Fibroblast of skin of right quadriceps (primary cell): ENCODE measurements at places on chromosomes 4 and X.

DNA sequence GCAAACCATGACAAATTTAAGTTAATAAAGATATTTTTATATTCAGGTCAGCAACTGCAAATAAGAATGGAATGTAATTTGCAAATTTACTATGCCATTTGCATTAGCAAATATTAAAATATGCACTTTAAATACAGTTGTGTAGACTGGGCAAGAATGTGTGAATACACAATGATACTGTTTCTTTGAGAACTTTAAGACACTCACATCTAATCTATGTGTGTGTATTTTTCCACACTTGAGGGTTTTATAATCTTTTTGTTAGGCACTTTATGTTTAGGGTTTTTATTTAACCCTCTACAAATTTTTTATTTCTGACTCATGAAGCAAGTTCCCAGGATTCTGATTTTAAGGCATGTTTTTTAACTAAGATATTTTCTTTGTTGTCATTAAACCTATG is 23.9 kb upstream of the NDNF start:
- DNase-seq: peak; percentile 31

DNA sequence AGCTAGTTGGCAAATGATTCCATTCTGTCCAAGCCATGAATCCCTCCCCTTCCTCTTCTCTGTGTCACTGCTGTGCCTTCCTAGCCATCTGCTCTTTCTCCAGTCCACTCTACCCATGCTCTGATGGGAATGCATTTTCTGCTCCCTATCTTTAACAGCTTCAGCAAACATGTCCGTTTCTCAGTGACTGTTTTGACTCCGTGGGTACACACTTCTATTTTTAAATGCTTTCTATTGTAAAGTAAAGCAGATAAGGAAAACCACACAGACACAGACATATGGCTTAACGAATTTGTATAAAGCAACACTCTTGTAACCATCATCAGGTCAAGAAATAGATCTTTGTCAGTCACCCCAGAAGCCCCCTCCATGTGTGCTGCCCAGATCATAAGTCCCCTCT is 72.4 kb upstream of the KLHL13 start:
- no peak for DNase-seq

DNA sequence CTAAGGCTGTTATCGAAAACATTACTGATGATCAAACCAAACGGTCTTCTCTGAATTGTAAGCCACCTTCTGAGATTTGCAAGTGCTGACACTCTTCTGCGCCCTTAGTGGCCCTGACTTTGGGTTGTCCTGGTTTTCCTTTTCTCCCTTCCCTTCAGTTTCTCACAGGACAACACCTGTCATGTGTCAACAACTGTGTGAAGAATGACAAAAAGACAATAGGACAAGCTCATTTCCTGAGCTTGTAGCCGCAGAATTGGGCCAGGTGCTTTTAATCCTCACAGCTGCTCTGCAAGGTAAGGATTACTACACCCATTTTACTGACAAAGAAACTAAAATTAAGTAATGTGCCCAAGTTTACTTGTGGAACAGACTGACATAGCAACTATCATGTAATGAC is 44.9 kb upstream of the TXK start:
- DNase-seq: no peak

DNA sequence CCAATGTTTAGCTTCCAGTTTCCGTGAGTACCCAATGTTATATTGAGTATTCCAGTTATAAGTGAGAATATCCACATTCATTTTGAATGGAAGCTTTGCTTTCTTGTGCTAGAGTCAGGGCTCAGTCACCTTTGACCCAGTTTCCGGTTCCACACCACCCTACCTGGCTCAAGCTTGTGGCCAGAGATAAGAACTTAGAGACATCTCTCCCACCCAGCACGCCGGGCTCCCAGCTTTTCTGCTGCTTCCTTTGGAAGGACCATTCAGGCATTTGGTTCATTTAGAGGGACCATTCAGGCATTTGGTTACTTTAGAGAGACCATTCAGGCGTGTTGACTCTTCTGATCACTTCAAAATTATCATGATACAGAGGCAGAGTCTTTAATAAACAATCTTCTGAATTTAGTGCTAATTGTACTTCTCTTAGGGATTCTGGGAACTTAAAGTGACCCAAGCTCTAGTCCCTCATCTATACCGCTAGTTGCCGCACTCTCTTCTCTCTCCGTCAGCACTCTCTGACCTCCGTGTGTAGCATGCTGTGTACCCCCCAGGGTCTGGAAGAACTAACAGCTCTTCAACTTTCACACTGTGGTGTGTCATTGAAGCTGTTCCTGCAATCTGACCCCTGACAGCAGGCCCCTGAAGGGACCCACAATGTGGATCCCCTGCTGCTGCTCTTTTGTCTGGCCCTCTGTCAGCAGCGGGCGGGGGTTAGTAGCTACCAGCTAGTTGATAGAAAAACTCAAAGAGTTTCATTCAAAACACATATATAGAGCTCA is 943.1 kb downstream of the ARAP2 start:
- DNase-seq: no peak

DNA sequence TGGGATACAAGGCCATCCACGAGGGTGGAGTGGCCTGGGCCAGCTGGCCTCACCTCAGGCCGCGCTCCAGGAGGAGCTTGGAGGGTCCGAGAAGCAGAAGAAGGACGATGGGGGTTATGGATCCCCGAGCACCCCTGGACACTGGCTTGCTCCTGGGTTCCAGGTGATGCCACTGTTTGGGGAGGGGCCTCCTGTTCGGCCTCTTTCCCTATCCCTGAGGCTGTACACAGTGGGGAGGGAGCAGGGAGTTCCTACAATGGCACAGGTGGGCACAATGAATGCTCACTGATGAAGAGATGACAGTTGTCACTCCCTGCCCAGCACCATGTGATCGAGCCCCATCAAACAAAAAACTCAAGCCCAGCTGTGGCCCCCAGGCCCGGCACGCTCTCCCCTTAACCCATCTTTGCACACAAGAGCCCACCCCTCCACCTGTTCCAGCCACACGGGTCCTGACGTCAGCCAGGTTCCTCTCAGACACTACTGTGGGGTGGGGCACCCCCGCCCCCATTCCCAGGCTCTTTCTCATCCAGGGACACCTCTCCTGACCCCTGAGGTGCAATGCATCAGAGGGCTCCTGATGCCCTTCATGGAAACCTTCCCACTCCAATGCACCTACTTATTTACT is 70.3 kb downstream of the WFS1 start:
- DNase-seq: no peak

DNA sequence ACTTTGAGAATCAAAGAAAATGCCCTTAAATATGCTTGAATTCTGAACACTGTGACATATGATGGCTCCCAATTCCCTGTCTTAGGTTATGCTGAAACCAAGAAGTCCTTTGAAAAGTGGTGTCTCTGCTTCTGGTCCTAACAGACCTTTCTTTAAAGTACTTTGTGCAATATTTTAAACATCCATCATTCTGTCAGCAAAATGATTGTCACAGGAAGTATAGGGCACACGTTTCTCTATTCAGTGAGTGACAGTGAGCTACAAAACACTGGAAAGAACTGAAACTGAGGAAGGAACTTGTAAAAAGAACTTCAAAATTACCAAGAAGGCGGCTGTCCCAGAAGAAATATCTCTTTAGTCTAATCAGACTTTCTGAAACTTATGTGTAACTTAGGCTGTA is 12.2 kb upstream of the NUP54 start:
- DNase-seq: no peak

DNA sequence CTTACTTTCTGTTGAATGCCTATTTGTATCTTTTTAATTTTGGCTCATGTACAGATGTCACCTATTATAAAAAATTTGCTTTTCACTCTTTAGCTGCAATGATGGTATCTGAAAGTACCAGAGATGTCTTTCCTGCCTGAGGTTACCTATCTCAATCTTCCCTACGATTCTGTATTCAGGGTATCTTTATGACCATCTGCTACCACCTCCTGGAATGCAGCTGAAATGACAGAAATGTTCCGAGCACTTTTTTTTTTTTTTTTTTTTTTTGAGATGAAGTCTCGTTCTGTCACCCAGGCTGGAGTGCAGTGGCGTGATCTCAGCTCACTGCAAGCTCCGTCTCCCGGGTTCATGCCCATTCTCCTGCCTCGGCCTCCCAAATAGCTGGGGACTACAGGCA is 136.4 kb downstream of the REPS2 start:
- peak; percentile 15 for DNase-seq

- peak; percentile 51 for DNase-seq
Measured at GRCh38 chr4:1172971-1173757, 781 bp upstream of the SPON2 start.
